Activated naive CD4-positive, alpha-beta T cell treated with anti-CD3 and anti-CD28 coated beads, Interleukin-2, amount 10 ng/mL, durations not matched to agents 7 days and 5 days (primary cell): ENCODE measurements at places on chromosomes 12 and 14.

- peak; percentile 55 for DNase-seq
Measured at GRCh38 chr14:67583711-67584644, 16.1 kb downstream of the PIGH start.

DNA sequence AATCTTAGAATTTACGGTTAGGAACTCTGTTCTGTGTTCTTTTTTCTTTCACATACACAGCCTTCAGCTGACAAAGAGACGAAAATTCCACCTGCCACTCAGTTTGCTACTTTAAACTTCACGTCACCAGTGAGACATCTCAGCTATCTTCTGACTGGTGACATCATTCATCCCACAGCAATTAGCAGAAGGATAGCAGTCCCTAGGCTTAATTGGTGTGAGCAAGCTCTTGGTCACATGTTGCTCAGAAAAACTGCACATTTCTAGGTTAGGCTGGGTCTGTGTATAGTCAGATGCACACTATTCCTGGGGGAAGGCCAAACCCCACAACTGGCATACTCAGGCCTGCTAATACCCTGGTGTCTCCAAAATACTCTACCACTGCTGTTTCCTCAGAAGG lies 23.9 kb downstream of the SLC7A7 start:
- no peak for DNase-seq

- no peak for DNase-seq
Measured at GRCh38 chr14:51996148-51996746, 6.9 kb downstream of the RTRAF start.

- DNase-seq = no peak
Measured at GRCh38 chr14:74974364-74975058, 19.1 kb upstream of the PGF start.

DNA sequence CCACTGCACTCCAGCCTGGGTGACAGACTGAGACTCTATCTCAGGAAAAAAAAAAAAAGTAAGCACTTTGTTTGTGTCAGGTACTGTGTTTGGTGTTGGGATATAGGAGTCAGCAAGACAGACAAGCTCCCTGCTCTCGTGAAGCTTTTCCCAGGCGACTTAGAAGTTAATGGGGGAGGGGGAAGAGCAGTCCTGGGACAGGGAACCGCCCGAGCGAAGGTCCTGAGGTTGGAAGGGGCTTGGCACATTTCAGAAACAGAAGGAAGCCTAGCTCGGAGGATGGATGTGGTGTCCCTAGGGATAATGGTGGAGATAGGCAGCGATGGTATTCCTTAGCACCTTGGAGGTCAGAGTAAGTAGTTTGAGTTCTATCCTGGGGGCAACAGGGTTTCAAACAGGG lies 8.5 kb upstream of the COX6A1 start:
- no peak for DNase-seq

GRCh38 chr12:46517579-46517962 lies 145.0 kb upstream of the SLC38A2 start:
- DNase-seq = no peak

GRCh38 chr12:94615260-94616181 lies 34.8 kb downstream of the TMCC3 start:
- DNase-seq = no peak

- DNase-seq = no peak
Measured at GRCh38 chr14:52355016-52355431, 40.9 kb downstream of the PTGER2 start.

- no peak for DNase-seq
Measured at GRCh38 chr14:23936084-23936829, 17.3 kb upstream of the DHRS4 start.

DNA sequence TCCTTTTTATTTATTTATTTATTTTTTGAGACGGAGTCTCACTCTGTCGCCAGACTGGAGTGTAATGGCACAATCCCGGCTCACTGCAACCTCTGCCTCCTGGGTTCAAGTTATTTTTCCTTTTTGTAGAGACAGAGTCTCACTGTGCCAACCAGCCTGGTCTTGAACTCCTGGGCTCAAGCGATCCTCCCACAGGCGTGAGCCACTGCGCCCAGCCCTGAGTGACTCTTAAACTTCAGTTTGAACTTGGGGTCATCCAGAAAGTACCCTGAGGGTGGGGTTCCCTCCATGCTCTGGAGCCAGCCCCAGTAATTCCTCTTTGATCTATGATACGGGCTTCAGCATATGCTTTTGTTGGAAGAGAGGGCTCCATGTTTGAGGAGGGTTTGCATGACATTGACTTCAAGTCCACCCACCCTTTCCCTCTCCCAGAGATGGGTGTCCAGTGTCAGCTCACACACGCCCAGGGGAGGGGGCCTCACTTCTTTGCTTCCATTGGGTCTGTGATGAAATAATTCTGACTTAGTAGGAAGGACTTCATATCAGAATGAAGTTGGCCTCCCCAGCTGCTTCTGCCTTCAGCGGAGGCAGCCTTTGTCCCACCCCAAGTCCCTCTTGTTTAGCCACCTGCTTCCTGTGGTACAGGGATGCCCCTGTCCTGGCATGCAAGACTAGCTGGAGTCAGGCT lies 11.9 kb downstream of the SDS start:
- no peak for DNase-seq

GRCh38 chr12:114636723-114637480 lies 47.1 kb downstream of the TBX3 start:
- DNase-seq = no peak

GRCh38 chr14:34195964-34196363 lies 245.1 kb upstream of the EGLN3 start:
- DNase-seq = no peak

GRCh38 chr12:54189198-54189539 lies 384 bp upstream of the SMUG1 start:
- DNase-seq = no peak

DNA sequence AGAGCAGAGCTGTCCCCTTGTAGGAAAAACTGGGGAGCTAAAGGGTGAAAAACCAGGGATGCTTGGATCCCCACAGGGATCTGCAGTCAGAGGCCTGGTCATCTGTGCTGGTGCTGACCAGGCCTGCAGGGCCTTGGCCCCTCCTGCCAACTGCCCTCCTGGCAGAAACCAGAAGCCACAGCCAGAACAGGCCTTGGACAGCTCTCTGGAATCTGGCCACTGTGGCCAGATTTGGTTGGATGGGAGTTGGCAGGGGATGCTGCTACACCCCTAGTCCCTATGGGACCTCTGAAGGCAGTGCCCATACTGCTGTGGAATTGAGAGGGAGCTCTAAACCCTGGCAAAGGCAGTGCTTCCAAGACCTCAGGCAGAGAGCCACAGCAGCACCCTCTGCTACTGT lies 9.2 kb upstream of the GPX2 start:
- DNase-seq = no peak

DNA sequence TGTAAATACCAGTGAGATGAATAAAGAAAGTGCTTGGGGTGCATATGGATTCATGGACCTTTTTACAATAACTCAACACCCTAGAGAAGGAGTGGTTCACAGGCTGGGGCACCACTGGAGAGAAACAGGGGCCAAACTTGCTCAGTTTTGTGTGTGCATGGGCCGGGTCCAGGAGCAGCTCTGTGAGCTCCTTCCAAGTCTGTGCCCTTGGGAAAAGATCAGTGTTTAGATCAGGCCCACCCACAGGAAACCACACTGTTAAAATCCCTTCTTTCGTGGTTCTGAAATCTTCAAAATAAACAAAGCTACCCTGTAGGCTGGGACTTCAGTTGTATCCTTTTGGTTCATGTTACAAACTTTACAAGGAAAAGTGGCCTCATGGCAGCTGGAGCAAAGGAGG lies 156.1 kb upstream of the TMEM260 start:
- no peak for DNase-seq

GRCh38 chr12:104126548-104126947 lies 11.5 kb downstream of the NFYB start:
- no peak for DNase-seq

DNA sequence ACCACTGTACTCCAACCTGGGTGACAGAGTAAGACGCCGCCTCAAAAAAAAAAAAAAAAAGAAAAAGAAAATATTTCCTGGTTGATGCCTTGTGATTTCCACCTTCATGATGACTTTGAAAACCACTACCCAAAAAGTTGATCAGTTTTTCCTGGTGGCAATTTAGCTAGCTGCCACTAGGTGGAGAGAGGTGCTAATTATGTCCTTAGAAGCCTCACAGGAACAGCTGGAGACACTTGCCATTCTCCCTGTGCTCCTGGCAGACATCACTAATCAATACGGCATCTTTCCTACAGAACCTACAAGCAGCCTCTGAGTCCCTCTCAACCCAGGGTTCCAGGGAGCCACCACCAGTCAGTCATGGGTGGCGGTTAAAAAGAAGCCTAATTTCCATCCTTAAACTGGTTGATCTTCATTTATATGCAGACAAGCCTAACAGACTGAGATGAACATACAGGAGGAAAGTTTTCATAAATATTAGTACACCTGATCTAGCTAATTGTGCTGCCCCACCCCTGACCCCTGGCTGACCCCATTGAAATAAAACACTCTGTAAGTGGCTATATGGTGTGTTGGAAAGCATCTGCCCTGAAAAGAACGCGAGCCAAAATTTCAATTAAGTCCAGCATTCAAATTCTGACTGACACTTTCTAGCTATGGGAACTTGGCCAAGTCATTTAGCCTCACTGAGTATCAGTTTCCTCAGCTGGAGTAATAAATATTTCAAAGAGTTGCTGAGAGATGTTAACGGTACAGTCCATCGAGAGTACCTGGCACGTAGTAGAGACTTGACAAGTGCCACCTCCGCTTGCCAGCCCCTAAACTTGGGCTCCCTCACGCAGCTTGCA lies 6.2 kb upstream of the OAS1 start:
- DNase-seq = peak; percentile 57

DNA sequence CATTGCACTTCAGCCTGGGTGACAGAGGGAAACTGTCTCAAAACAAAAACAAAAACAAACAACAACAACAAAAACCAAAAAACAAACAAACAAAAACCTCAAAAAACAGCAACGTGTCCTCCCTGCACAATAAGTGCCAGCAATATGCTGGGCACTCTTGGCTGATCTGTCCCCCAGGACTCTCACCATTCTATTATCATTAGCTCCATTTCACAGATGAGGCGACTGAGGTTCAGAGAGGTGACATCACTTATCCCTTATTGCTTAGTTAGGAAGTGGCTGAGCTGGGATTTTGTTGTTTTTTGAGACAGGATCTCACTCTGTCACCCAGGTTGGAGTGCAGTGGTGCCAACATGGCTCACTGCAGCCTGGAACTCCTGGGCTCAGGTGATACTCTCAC lies 33.0 kb upstream of the CCDC63 start:
- DNase-seq = no peak

GRCh38 chr12:49933796-49934195 lies 16.7 kb upstream of the AQP2 start:
- no peak for DNase-seq

DNA sequence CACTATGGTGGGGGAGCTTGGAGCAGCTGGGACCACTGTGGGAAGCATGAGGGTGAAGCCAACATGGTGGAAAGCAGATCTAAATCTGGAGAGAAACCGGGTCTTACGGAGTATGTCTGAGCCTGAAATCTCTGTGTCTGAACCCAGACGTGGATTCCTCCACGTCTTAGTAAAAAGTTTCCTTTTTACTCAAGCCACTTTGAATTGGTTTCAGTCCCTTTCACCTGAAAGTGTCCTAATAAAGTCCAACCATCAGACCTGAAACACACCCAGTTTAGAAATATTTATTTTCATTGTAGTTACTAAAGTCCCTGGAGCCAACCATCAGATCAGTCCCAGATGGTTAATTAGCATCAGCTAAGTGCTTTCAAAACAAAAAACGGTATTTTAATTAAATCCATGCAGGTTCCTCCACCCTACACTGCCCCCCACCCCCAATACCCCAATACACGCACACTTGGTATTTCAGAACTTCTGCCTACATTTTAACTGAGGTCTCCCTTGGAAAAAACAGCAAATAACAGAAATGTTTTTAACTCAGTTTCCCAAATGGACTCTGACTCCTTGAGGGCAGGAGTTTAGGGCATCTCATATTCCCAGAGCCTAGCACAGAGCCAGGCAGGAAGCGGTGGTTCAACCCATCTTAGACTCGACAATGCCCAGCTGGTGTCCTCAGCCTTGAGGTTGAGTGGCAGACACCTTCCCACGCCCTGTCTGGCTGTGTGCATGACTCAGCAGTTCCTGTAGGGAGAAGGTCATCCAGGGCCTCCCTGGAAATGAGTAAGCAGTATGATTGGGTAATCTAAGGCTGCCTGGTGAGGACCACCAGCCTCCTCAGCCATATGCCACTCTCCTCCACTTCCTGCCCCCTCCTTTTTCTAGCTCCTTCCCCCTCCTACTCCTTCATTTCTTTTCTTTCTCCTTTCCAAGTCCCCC lies 175.8 kb downstream of the TTC8 start:
- no peak for DNase-seq

GRCh38 chr12:59405992-59406391 lies 189.8 kb upstream of the SLC16A7 start:
- DNase-seq = no peak

DNA sequence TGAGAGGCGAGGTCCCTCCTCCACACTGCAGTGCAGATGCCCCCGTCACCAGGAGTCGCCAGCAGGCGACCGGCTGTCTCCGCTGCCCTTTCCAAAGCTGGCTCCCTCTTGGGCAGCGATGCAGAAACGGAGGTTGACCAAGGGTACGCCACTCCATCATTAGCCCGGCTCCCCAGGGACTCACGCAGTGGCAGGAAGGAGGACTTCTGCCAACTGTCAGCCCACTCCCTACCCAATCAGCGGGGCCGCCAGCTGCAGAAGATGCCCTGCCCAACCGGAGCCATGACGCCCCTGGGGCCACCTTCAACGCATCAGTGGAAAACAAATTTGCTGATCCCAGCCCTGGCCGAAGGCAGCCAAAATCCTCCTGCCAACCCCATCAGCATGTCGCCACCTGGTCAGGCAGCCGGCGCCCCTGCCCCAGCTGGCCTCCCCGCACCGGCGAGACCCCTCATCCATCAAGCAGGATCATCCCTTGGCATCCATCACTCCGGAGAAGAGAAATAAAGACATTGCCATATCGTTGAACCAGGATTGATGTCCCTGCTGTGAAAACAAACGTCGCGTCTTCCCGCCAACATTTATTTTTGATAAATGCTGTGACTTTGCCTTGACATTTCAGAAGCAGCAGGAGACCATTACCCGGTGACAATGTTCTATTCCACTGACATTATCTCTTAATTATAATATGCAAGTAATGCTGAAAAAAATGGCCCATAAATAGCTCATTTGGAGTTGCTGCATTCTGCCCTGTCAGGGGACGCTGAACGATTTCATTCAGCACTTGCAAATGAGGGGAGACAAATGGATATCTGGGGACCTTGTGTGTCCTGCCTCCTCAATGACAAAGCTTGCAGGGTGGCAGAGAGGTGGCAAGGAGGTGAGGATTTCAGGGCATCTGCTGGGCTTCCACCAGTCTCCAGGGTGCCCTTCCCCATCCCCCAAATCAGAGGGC lies 105.1 kb downstream of the SCARB1 start:
- no peak for DNase-seq

- DNase-seq = no peak
Measured at GRCh38 chr12:43143278-43143677, 408.7 kb downstream of the ADAMTS20 start.

DNA sequence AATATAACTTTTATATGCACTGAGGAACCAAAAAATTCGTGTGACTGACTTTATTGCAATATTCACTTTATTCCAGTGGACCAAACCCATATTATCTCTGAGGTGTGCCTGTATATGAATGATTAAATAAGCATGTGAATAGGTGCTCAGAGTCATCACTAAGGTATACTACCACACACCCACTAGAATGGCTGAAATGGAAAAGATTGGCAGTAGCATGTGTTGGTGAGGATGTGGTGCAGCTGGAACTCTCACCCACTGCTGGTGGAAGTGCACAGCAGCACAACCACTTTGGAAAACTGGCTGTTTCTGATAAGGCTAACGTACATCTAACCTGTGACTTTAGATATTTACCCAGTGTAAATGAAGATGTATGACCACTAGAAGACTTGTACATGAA lies 36.8 kb downstream of the GOLGA5 start:
- DNase-seq = no peak
